Activated CD4-positive, alpha-beta T cell treated with anti-CD3 and anti-CD28 coated beads, Interleukin-2, amount 10 ng/mL, durations not matched to agents 24 days and 14 days (primary cell): ENCODE measurements at places on chromosomes 4 and X. TPM values are rescaled to one million over a fixed set of nuclear protein-coding genes. Genes with fewer than 3 reads are reported as not detected.

Gene SETD7
- total RNA-seq: 18.5 and 19.6 TPM in 2 replicates

Gene WNK3
- total RNA-seq: 0.07 and 0.12 TPM in 2 replicates

DNA sequence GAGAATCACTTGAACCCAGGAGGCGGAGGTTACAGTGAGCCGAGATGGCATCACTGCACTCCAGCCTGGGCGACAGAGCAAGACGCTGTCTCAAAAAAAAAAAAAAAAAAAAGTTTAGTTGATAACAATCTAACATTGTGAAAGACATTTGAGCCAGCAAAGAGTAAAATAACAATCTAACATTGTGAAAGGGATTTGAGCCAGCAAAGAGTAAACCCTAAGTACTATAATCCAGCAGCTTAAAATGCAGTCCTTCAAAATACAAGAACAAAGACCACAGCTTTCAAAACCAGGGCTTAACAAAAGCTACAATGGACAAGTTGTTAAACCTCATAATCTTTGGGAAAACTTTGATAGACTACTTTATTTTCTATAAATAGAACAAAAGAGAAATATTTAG is 16.9 kb downstream of the MFAP3L start:
- H3K27ac ChIP-seq: no peak overlapping the region
- no peaks in the 10 kb centered on the region for H3K36me3 ChIP-seq
- peaks cover 4% of the 10 kb centered on the region for H3K4me1 ChIP-seq
- no peak for DNase-seq
- H3K4me3 ChIP-seq: no peak overlapping the region
- no peaks in the 10 kb centered on the region for H3K27me3 ChIP-seq

- H3K4me1 ChIP-seq: no peaks in the 10 kb centered on the region
- H3K27ac ChIP-seq: no peak overlapping the region
- no peak for DNase-seq
- no peaks in the 10 kb centered on the region for H3K27me3 ChIP-seq
- no peak overlapping the region for H3K4me3 ChIP-seq
Observed at GRCh38 chrX:126580877-126581276, 28.3 kb upstream of the DCAF12L1 start.

Gene MAGEB2
- total RNA-seq: not detected in 2 replicates

Gene RTL9
- not detected in 2 replicates for total RNA-seq

Gene FATE1
- not detected in 2 replicates for total RNA-seq

Gene HSD17B13
- 0.19 TPM in 2 replicates for total RNA-seq

GRCh38 chr4:11428899-11429698 is 405 bp upstream of the HS3ST1 start:
- peaks cover 51% of the 10 kb centered on the region for H3K27me3 ChIP-seq
- peak overlapping the region; percentile 70 for H3K4me3 ChIP-seq
- peak; percentile 75 for DNase-seq
- no peak overlapping the region for H3K27ac ChIP-seq
- H3K4me1 ChIP-seq: peaks cover 8% of the 10 kb centered on the region
- no peaks in the 10 kb centered on the region for H3K36me3 ChIP-seq

DNA sequence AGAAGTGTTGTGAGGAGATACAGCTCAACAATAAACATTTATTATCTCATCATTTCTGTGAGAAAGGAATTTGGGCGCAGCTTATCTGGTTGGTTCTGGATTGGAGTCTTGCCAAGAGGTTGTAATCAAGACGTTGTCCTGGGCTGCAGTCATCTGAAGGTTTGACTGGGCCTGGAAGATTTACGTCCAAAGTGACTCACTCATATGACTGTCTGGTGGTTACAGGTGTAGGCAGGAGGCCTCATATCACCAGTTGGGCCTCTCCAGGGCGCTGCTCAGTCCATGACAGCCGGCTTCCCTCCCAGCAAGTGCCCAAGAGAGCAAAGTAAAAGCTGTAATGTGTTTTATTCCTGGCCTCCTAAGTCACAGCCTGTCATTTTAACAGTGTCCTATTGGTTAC is 106.3 kb downstream of the USP46 start:
- H3K27me3 ChIP-seq: peaks cover 4% of the 10 kb centered on the region
- H3K27ac ChIP-seq: no peak overlapping the region
- no peaks in the 10 kb centered on the region for H3K4me1 ChIP-seq

DNA sequence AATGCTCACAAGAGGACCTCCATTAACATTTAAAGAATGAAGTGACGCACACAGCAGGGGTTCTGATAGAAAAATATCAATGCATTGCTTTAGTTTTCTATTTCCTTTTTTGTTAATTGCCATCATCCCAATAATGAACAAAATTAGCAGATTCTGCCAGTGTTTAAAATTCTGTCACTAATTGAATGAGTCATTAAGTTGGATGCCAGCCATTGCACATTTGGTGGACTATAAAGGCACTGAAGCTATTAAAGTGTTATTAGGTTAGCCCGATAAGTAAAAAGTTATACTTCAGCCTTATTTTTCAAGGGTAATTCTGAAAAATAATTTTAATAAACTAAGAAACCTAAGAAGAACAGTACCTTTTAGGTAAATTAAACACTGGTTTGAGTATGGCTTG is 53.1 kb downstream of the MAP3K15 start:
- H3K36me3 ChIP-seq: no peaks in the 10 kb centered on the region
- no peak for DNase-seq
- no peak overlapping the region for H3K27ac ChIP-seq
- H3K4me1 ChIP-seq: no peaks in the 10 kb centered on the region
